ENCODE measurements at places on chromosomes 13 and 19.

- DNase-seq: no peak
Measured at GRCh38 chr19:29121684-29122083, 91.3 kb downstream of the UQCRFS1 start.

DNA sequence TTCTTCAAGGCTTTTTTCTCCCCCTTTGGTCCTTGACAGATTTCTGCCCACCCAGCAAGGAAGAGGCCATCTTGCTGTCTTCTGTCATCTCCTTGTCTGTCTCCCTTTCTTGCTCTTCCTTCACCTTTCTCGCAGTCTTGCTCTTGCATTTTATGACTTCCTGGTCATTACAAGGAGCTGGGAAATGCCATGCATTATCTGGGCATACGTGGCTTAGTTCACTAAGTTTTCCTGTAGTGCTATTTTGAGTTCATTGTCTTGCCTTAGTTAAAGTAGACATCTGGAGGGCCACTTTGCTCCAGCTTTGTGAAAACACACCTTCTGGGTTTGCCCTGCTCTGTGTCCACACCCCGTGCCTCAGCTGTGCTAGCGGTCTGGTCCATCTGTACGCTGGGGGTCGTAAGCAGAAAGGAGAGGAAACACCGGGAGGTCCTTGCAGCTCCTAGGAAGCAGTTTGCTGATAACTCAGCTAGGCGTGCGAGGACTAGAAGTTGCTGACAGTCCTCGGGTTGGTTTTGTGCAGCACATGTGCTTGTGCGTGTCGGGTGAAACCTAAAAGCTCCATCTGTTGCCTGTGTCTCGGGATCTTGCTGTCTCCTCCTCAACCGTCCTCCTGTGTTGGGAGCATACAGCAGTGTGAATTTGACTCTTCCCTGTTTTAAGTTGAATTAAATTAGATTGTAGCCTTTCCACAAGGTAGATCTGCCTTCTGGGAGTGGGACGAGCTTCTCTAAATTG, 59.4 kb downstream of the ARHGEF7 start:
- no peak for DNase-seq

DNA sequence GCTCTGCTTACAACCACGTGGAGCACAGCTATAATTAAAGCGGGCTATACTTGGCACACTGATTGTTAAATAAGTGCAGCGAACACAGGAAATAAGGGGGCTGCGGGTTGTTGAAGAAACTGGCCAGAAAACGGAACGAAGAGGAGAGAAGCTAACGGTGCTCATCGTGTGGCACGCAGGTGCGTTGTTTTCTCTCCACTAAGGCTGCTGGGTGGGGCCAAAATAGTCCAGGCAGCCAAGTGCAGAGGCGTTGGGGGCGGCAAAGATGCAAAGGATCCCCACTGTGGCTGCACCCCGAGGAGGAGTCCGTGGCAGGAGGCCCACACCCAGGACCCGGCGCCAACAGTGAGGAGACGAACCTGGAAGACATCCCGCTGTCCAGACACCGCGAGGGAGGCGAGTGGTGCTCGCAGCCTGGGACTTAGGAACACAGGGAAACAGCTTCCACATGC, 8.1 kb upstream of the ARL11 start:
- no peak for DNase-seq

- DNase-seq: no peak
Measured at GRCh38 chr19:34788074-34788473, 15.1 kb upstream of the ZNF599 start.

All from stimulated activated CD8-positive, alpha-beta memory T cell treated with anti-CD3 and anti-CD28 coated beads, Interleukin-4, amount 100 ng/mL, for 1 hour (primary cell).